ENCODE measurements at places on chromosomes 6 and 20. TPM values are rescaled to one million over a fixed set of nuclear protein-coding genes. Genes with fewer than 3 reads are reported as not detected.

- H3K36me3 ChIP-seq: no peaks in the 10 kb centered on the region
- no peaks in the 10 kb centered on the region for H3K27me3 ChIP-seq
- no peak for DNase-seq
- no peak overlapping the region for H3K4me3 ChIP-seq
- no peak overlapping the region for H3K27ac ChIP-seq
Observed at GRCh38 chr6:927157-927556, 234.2 kb upstream of the EXOC2 start.

GRCh38 chr20:54190217-54190616 is 16.4 kb upstream of the CYP24A1 start:
- no peaks in the 10 kb centered on the region for H3K36me3 ChIP-seq
- no peak for DNase-seq
- H3K4me1 ChIP-seq: no peaks in the 10 kb centered on the region
- H3K27ac ChIP-seq: no peak overlapping the region
- no peak overlapping the region for H3K4me3 ChIP-seq

- DNase-seq: no peak
- no peak overlapping the region for H3K27ac ChIP-seq
- H3K4me3 ChIP-seq: no peak overlapping the region
- H3K4me1 ChIP-seq: peaks cover 20% of the 10 kb centered on the region
- H3K36me3 ChIP-seq: no peaks in the 10 kb centered on the region
Observed at GRCh38 chr20:25309395-25310267, 61.7 kb downstream of the PYGB start.

GRCh38 chr6:167577891-167578361 is 248.8 kb upstream of the AFDN start:
- no peak overlapping the region for H3K4me3 ChIP-seq
- H3K4me1 ChIP-seq: no peaks in the 10 kb centered on the region
- no peaks in the 10 kb centered on the region for H3K36me3 ChIP-seq
- no peak overlapping the region for H3K27ac ChIP-seq
- H3K27me3 ChIP-seq: no peaks in the 10 kb centered on the region
- no peak for DNase-seq

Gene SRPK1
- total RNA-seq: 52.0 TPM

GRCh38 chr6:1700278-1700967 is 90.7 kb downstream of the FOXC1 start:
- no peak overlapping the region for H3K27ac ChIP-seq
- H3K27me3 ChIP-seq: no peaks in the 10 kb centered on the region
- DNase-seq: no peak
- no peaks in the 10 kb centered on the region for H3K4me1 ChIP-seq

- H3K27ac ChIP-seq: no peak overlapping the region
- no peaks in the 10 kb centered on the region for H3K4me1 ChIP-seq
- DNase-seq: no peak
- H3K27me3 ChIP-seq: no peaks in the 10 kb centered on the region
- H3K36me3 ChIP-seq: no peaks in the 10 kb centered on the region
- H3K4me3 ChIP-seq: no peak overlapping the region
Observed at GRCh38 chr20:12829170-12829569, 179.6 kb upstream of the SPTLC3 start.

Gene MCHR2
- not detected for total RNA-seq

DNA sequence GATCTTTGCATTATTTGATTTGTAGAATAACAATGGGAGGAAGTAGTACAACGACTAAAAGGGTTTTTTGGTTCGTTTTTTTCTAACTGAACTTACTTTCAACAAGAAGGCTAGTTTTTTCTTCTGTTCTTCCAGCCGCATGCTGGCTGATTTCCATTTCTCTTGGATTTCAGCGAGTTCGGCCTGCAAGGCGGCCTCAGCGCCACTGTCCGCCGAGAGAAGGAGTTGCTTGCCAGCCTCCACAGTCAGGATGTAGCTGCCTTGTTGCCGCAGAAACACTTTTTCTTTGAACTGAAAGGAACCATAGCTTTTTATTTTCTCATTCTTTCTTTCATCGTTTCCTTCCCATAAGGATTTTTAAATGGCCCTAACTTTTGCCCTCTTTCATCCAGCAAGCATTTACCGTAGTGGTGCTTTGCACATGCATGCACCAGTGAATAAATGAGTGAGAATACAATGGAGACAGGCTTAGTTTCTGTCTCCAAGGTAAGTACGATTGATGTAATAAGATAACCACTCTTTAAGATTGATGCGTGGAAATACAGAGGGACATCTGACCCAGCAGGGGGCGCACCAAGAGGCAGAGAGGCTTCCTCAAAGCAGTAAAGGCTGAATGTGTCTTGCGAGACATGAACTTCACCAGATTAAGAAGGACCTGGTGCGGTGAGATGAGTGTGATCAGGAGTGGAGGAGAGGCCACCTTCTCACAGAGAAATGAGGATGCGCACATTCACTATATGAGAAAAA is 398.8 kb downstream of the ESR1 start:
- DNase-seq: no peak
- no peaks in the 10 kb centered on the region for H3K27me3 ChIP-seq
- H3K4me1 ChIP-seq: no peaks in the 10 kb centered on the region
- H3K27ac ChIP-seq: no peak overlapping the region
- H3K4me3 ChIP-seq: no peak overlapping the region
- H3K36me3 ChIP-seq: peaks cover 15% of the 10 kb centered on the region

Gene INSM1
- total RNA-seq: not detected

Gene OR12D3
- total RNA-seq: not detected

All from CD4-positive, alpha-beta memory T cell (primary cell).